K562 (cell line): ENCODE measurements at places on chromosomes 12 and 14. TPM values are rescaled to one million over a fixed set of nuclear protein-coding genes. Genes with fewer than 3 reads are reported as not detected.

Gene RHEBL1
- 7.7 and 8.8 TPM in 2 replicates for total RNA-seq

GRCh38 chr14:72577521-72577920 lies 316.4 kb downstream of the DPF3 start:
- H3K27me3 ChIP-seq = no peaks in the 10 kb centered on the region
- no peak overlapping the region for H3K4me3 ChIP-seq
- H3K36me3 ChIP-seq = no peaks in the 10 kb centered on the region
- H3K27ac ChIP-seq = no peak overlapping the region
- no peaks in the 10 kb centered on the region for H3K4me1 ChIP-seq

DNA sequence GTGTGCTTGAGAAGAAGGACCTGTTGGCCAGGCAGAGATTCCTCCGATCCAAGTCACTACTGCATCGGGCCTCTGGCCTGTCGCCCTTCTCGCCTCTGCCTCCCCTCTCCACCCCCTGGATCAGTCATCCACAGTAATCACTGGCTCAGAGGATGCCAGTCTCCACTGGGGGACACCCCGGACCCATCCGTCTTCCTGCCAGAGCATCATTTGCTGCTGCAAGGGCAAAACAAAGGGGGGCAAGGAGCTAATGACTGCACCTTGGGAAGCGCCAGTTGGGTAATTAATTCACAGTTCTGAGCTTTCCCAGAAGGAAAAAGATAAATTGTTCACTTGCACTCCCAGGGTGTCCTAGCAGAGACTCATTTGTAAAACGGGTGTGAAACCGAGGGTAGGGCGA lies 215.4 kb downstream of the GLT1D1 start:
- no peaks in the 10 kb centered on the region for H3K36me3 ChIP-seq
- no peaks in the 10 kb centered on the region for H3K4me1 ChIP-seq
- no peak overlapping the region for H3K4me3 ChIP-seq
- peaks cover 58% of the 10 kb centered on the region for H3K27me3 ChIP-seq

- H3K27ac ChIP-seq = no peak overlapping the region
- H3K4me1 ChIP-seq = no peaks in the 10 kb centered on the region; the same call in 1 of the 2 replicates
- H3K4me3 ChIP-seq = no peak overlapping the region
- no peak for DNase-seq
These were observed 63.1 kb downstream of the HEATR5A start for GRCh38 chr14:31357279-31357678.
